ENCODE measurements at places on chromosomes 5 and 9.

GRCh38 chr5:17067657-17068392, 131.7 kb upstream of the MYO10 start:
- H3K27ac ChIP-seq: no peak overlapping the region
- H3K27me3 ChIP-seq: no peaks in the 10 kb centered on the region
- no peaks in the 10 kb centered on the region for H3K36me3 ChIP-seq
- H3K4me1 ChIP-seq: peaks cover 8% of the 10 kb centered on the region
- DNase-seq: no peak

DNA sequence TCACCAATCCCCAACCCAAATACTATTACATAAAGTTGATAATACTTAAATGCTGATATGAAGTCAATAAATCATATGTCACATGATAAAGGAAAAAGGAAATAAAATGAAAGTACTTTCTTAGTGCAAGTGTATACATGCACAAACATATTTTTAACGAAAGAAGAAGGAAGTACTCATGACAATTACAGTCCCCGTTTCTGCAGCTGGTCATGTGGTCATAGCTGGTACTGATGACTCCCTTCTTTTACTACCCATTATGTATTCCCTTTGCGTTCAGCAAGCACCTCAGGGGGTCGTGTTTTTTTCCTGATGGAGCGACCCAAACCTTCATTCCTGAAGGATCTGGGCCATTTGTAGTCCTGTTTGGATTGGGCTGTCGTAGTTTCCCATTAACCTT, 27.3 kb downstream of the CENPP start:
- no peak overlapping the region for H3K4me3 ChIP-seq
- no peak for DNase-seq
- peaks cover 6% of the 10 kb centered on the region for H3K4me1 ChIP-seq
- H3K27ac ChIP-seq: no peak overlapping the region
- H3K27me3 ChIP-seq: no peaks in the 10 kb centered on the region
- peaks cover 9% of the 10 kb centered on the region for H3K36me3 ChIP-seq

GRCh38 chr5:117615226-117615625, 1040.6 kb upstream of the SEMA6A start:
- no peak overlapping the region for H3K27ac ChIP-seq
- H3K36me3 ChIP-seq: no peaks in the 10 kb centered on the region
- H3K4me3 ChIP-seq: no peak overlapping the region
- no peaks in the 10 kb centered on the region for H3K4me1 ChIP-seq
- no peaks in the 10 kb centered on the region for H3K27me3 ChIP-seq

- no peaks in the 10 kb centered on the region for H3K27me3 ChIP-seq
- H3K36me3 ChIP-seq: no peaks in the 10 kb centered on the region
- DNase-seq: peak; percentile 72
Measured at GRCh38 chr9:85228111-85228855, 513.5 kb downstream of the AGTPBP1 start.

DNA sequence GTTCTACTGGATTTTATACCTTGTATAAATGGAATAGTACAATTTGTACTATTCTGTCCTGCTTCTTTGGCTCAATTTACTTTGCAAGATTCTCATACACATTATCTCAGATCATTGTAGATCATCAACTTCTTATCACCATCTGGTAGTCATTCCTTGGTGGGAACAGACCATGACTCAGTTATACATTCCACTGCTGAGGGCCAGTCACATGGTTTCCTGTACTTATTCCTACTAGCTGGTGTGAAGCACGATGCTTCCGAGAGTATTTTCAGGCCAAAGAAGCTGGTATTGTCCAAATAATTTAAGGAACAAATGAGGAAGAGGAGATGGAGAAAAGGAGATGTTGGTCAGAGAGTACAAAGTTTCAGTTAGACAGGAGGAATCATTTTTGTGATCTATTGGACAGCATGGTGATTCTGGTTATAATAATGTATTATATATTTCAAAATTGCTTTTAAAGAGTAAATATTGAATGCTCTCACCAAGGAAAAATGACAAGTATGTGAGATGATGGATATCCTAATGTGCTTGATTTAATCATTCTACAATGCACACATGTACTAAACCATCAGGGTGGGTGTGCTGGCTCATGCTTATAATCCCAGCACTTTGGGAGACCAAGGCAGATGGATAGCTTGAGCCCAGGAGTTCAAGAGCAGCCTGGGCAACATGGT, 124.1 kb downstream of the SYK start:
- peaks cover 2% of the 10 kb centered on the region for H3K27me3 ChIP-seq
- no peak for DNase-seq
- peaks cover 5% of the 10 kb centered on the region for H3K4me1 ChIP-seq
- no peak overlapping the region for H3K4me3 ChIP-seq
- no peaks in the 10 kb centered on the region for H3K36me3 ChIP-seq

DNA sequence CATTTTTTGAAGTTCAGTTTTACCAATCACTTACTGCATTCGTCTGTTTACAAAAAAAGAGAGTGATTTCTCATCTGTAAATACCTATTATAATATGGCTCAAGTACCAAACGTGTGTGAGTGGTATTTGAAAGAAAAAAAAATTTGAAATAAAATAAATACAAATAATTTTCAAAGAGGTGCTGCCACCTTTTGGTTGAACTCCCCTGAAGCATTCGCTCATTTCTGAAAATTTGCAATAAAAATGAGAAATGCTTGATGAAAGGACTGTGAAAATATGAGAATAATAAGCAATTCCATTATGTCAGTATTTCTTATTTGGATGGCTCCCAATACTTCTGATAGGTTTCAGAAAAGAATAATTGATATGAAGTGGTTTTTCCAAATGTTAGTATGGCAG, 409.9 kb downstream of the CTNND2 start:
- no peak overlapping the region for H3K27ac ChIP-seq
- H3K4me3 ChIP-seq: no peak overlapping the region
- no peaks in the 10 kb centered on the region for H3K36me3 ChIP-seq
- no peaks in the 10 kb centered on the region for H3K4me1 ChIP-seq

DNA sequence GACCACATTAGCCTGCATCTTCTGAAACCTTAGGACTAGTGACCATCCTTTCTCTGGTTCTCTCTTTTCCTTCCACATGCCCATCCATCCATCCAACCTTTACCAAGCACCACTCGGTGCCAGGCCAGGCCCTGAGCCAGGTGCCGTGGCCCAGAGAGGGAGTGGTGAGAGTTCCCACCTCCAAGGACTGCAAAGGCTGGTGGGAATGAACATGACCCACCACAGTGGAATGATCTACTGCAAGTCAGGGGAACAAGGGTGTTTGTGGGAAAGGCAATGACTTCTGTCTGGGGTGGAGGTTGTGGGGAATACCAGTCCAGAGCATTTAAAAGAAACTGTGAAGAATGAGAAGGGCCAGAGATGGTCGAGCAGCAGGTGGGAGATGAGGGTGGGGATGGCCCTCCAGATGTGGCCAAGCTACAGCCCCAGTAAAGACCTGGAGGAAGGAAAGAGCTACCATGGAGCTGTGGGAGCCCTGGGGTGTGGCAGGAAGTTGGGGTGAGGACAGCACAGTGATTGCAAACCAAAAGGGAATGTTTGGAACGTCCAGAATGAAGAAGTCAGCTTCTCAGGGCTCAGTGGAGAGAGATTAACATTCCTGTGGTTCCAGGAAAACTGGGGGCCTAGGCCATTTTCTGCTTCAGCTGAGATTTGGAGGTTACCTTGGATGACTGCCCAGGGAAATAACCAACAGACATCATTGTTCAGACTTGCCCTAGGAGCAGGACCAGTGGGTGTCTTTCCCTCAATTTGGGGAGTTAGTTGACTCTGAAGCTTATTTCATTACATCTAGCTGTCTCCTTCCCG, 30.7 kb upstream of the CORO2A start:
- no peak for DNase-seq
- no peaks in the 10 kb centered on the region for H3K27me3 ChIP-seq
- no peaks in the 10 kb centered on the region for H3K4me1 ChIP-seq
- no peaks in the 10 kb centered on the region for H3K36me3 ChIP-seq

DNA sequence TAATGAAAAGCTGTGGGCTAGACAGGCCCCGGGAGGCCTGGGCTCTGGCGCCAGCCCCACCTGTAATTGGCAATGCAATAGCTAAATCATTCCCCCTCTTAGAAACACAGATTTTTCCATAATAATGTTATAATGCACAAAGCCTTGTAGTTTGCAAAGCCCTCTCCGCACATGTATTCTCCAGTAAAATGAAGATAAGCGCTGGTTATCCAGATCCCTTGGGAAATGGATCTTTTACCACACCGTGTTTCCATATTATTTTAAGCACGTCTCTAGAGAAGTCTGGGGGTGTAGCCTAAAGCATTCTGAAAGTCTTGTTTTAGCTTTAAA, 1.1 kb upstream of the APBA1 start:
- peaks cover 8% of the 10 kb centered on the region for H3K27me3 ChIP-seq
- H3K27ac ChIP-seq: peak overlapping the region; percentile 90
- H3K4me1 ChIP-seq: peaks cover 17% of the 10 kb centered on the region
- peak overlapping the region; percentile 77 for H3K4me3 ChIP-seq
- H3K36me3 ChIP-seq: no peaks in the 10 kb centered on the region

- no peaks in the 10 kb centered on the region for H3K4me1 ChIP-seq
- no peaks in the 10 kb centered on the region for H3K27me3 ChIP-seq
- no peak overlapping the region for H3K4me3 ChIP-seq
- DNase-seq: no peak
Measured at GRCh38 chr5:166341740-166342337, 1949.6 kb upstream of the WWC1 start.

DNA sequence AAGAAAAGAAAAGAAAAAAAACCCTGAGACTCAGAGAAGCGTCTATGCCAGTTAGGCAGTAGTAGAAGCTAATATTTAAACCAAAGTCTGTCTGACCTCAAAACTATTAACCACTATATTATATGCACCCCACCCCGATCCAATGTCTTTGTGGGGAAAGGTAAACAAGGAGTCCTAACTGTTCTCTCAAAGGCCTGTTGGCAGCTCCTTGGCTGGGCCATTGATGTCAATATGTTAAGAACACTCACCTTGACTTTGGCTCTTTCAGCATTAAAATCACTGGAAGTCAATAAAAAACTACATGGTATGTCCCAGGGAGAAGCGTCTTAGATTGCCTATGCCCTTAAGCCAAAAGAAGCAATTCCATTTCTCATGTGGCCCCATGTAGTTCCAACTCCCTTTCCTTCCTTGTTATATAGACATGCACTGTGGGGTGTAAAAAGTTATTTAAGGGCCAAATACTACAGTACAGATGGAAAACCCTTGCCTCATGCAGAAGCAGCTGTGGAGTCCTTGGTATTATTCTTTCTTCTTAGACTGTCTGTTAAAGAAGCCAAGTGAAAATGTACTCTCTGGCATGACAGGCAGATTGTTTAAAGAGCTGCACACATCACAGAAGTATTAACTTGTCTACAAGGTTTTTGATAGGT, 308.6 kb upstream of the RPS23 start:
- no peaks in the 10 kb centered on the region for H3K27me3 ChIP-seq
- H3K27ac ChIP-seq: peak overlapping the region; percentile 75
- peaks cover 2% of the 10 kb centered on the region for H3K4me1 ChIP-seq
- no peak overlapping the region for H3K4me3 ChIP-seq
- H3K36me3 ChIP-seq: no peaks in the 10 kb centered on the region

DNA sequence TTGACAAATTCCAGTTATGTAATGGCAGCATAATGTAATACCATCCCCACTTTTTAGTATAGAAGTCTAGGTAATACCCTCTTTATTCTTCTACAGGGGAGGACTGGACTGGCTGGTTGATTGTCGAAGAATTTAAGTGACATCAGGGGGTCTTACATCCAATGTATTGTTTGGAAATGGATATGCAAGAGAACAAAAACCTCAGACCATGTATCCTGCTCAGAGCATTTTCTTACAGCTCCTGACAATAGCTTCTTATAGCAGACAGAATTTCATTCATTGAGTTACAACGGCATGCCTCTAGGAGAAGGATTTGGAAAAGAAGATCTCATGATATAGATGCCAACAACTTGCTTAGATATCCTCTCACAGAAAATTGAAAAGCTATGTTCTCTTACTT, 2032.3 kb downstream of the EFNA5 start:
- H3K4me3 ChIP-seq: no peak overlapping the region
- no peaks in the 10 kb centered on the region for H3K27me3 ChIP-seq
- no peaks in the 10 kb centered on the region for H3K4me1 ChIP-seq
- no peak overlapping the region for H3K27ac ChIP-seq
- no peak for DNase-seq

DNA sequence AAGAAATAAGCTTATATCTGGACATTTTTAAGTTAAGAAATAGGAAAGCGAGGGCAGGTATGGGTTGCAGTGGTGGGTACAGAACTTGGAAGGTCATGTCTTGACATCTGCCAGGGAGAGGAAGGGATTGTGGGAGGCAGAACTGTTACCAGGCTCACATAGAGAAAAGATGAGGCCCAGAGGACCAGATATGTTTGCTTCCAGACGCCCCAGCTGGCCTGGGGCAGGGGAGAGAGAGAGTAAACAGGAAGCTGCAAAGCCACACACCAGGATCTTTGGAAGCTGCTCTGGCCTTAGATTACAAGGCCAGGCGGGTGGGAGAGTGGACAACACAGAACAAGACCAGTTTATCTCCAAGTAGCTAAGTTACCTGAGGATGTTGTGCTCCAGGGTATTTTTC, 71.2 kb downstream of the MARCHF11 start:
- H3K36me3 ChIP-seq: no peaks in the 10 kb centered on the region
- DNase-seq: no peak
- no peaks in the 10 kb centered on the region for H3K27me3 ChIP-seq
- H3K27ac ChIP-seq: no peak overlapping the region
- no peaks in the 10 kb centered on the region for H3K4me1 ChIP-seq

GRCh38 chr5:159415301-159415937, 85.1 kb upstream of the IL12B start:
- H3K4me3 ChIP-seq: no peak overlapping the region
- no peak overlapping the region for H3K27ac ChIP-seq
- H3K36me3 ChIP-seq: no peaks in the 10 kb centered on the region
- peaks cover 3% of the 10 kb centered on the region for H3K27me3 ChIP-seq
- peak; percentile 12 for DNase-seq

GRCh38 chr5:54021431-54022164, 288.8 kb downstream of the ARL15 start:
- no peak overlapping the region for H3K27ac ChIP-seq
- no peaks in the 10 kb centered on the region for H3K4me1 ChIP-seq
- no peak overlapping the region for H3K4me3 ChIP-seq

DNA sequence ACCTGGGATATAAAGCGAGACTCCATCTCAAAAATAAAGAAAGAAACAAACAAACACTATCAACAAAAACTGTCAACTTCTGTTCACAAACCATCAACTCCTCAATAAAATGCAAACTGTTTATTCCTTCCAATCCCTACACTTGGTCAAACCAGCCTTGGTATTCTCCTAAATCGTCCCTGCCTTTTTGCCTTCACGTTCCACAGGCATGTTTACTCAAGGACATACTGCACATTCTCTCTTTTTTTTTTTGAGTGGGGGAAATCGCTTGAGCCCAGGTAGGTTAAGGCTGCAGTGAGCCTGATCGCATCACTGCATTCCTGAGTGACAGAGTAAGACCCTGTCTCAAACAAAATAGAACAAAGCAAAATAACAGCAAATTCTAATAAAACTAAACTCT, 13.0 kb downstream of the UBAP2 start:
- no peak overlapping the region for H3K27ac ChIP-seq
- H3K36me3 ChIP-seq: peaks cover 6% of the 10 kb centered on the region

Measured in muscle of leg (tissue), 16 donors.